ENCODE measurements at places on chromosomes 12 and 14. TPM values are rescaled to one million over a fixed set of nuclear protein-coding genes. Genes with fewer than 3 reads are reported as not detected.

The NEDD1 gene
- 72.7 TPM for total RNA-seq

The RGS6 gene
- 0.80 TPM for total RNA-seq

- H3K27ac ChIP-seq = no peak overlapping the region
- H3K4me3 ChIP-seq = no peak overlapping the region
- H3K27me3 ChIP-seq = no peaks in the 10 kb centered on the region
- no peaks in the 10 kb centered on the region for H3K4me1 ChIP-seq
- peaks cover 3% of the 10 kb centered on the region for H3K36me3 ChIP-seq
- no peak for DNase-seq
Measured at GRCh38 chr12:50127546-50127945, 15.5 kb downstream of the COX14 start.

- no peaks in the 10 kb centered on the region for H3K27me3 ChIP-seq
- DNase-seq = peak; percentile 45
- H3K27ac ChIP-seq = peak overlapping the region; percentile 48
- no peak overlapping the region for H3K4me3 ChIP-seq
- peaks cover 38% of the 10 kb centered on the region for H3K4me1 ChIP-seq
Measured at GRCh38 chr14:66009089-66009488, 477.1 kb upstream of the CCDC196 start.

Data from neural progenitor cell (in vitro differentiated cells).